ENCODE measurements at places on chromosomes 5 and 9.

- no peak for DNase-seq
These were observed 440.4 kb downstream of the CDH18 start for GRCh38 chr5:19547640-19548039.

- DNase-seq: no peak
These were observed 35.1 kb upstream of the PCA3 start for GRCh38 chr9:76729116-76729515.

GRCh38 chr5:10513501-10514442 is 50.1 kb upstream of the ANKRD33B start:
- DNase-seq: peak; percentile 90

- DNase-seq: no peak
These were observed 60.2 kb upstream of the FUBP3 start for GRCh38 chr9:130518943-130519799.

DNA sequence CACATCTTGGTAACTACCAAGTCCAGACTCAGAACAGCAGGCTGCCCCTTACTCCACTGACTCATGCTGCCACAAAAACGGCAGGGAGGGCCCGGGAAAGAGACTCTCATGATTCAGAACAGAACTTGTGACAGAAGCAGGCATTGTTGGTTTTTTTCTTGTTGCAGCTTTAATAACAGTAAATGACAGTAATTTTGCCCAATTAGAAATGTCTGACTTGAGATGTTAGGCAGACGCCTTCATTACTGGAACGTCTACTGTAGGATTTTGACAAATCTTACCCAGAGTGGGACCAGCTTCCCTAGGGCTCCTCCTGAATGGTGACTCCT is 77.9 kb downstream of the SEMA5A start:
- peak; percentile 79 for DNase-seq

DNA sequence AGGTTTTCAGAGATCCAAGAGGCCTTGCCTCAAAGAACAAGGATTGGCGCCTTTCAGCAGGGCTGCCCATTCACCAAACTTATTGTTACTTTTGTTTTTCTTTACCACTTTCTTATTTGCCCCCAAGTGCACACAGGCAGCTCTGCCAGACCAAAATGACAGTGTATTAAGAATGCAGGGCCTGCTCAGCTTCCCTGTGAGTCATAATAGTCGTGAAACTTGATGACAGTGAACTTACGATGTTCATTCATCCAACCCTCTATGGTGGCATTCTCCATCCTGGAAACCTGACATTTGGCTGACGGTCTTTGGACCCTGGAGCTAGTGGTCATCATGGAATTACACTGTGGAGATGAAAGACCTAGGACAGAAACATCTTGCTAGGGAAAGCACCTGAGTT is 44.3 kb downstream of the UBE2QL1 start:
- no peak for DNase-seq

DNA sequence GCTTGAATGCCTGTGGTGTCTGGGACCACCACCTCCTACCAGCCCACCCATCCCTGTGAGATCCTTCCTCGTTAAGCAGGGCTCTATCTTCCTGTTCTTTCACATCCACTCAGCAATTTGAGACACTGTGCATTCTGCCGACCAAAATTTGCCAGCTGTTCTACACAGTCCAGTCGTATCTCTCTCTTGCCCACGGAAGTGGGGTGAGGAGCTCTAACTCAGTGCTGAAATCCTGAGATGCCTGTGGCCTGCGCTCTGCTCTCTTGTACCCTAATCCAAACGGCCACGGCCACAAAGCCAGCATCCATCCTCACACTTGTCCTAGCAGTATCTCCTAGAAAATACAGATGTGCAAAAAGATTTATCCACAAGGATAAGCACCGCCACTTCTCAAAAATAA is 97.9 kb downstream of the MVB12B start:
- no peak for DNase-seq

Measured in HS-5 (cell line).